Activated CD8-positive, alpha-beta memory T cell treated with anti-CD3 and anti-CD28 coated beads for 48 hours (primary cell): ENCODE measurements at places on chromosomes 1 and 21.

DNA sequence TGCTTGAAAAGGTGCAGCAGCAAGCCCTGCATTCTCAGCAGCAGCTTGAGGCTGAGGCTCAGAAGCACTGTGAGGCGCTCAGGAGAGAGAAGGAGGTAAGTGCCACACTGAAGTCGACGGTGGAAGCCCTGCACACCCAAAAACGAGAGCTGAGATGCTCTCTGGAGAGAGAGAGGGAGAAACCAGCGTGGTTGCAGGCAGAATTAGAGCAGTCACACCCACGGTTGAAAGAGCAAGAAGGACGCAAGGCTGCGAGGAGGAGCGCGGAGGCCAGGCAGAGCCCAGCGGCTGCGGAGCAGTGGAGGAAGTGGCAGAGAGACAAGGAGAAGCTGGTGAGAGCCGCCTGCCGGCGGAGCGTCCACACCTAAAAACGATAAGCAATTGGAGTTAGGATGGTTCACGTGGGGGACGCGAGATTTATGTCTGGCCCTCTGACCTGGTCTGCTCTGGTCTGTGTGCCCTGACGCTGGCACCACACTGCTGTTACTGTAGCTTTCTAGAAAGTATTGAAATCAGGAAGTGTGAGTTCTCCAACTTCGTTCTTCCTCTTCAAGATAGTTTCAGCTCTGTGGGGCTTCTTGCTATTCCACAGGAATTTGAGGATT, 26.7 kb upstream of the DIP2A start:
- no peak for DNase-seq

DNA sequence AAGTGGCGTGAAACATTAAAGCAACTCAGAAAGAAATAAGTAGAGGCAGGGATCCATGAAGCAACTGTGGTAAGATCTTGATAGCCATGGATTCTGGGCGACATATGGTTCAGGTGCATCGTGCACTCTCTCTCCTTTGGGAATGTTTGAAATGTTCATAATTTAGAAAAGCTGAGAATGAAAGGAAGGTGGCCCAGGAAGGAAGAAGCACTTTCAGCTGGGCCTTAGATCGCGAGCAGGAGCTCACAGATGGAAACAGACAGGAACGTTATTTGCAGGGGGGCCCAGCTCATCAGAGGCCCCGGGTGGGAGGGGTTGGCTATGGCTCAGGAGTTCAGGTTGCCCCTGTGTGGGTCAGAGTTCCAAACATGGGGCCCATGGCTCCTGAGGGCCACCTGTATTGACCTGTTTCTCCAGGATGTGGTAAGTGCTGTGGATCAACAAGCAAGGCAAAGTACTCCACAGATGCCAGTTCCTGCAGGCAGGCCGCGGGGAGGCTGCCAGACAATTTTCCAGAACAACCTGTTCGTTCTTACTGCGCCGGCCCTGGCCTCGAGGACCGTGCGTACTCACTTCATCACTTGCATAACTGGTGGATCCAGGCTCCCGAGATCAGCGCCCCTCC, 253.2 kb downstream of the TOMM20 start:
- no peak for DNase-seq

- peak; percentile 11 for DNase-seq
Observed at GRCh38 chr1:30379684-30380624, 343.4 kb downstream of the MATN1 start.

DNA sequence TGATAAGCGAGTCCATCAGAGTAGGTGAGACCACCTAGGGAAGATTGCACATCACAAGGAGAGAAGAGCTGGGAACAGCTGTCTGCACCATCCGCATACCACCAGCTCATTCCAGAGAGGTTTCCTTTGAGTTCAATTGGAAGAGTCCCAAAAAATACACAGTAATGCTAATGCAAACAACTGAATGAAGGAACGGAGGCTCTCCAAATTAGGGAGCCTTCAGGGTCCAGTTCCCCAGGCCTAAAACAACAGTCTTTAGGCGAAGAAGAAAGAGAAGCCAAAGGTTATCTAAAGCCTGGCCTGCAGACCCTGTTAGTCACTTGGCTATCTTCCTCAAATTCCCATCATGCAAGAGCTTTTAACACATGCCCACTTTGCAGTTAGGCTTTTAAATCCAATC, 246.4 kb downstream of the PBX1 start:
- no peak for DNase-seq

DNA sequence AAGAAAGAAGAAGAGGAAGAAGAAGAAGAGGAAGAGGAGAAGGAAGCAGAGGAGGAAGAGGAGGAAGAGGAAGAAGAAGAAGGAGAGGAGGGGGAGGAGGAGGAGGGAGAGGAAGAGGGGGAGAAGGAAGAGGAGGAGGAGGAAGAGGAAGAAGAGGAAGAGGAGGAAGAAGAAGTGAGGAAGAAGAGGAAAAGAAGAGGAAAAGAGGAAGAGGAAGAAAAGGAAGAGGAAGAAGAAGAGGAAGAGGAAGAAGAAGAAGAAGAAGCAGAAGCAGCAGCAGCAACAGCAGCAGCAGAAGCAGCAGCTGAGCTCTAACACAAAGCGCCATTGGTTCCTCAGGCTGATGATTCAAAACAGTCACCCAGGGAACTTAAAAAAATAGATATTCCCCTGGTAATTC, 34.0 kb downstream of the DNAI4 start:
- DNase-seq, result no peak

DNA sequence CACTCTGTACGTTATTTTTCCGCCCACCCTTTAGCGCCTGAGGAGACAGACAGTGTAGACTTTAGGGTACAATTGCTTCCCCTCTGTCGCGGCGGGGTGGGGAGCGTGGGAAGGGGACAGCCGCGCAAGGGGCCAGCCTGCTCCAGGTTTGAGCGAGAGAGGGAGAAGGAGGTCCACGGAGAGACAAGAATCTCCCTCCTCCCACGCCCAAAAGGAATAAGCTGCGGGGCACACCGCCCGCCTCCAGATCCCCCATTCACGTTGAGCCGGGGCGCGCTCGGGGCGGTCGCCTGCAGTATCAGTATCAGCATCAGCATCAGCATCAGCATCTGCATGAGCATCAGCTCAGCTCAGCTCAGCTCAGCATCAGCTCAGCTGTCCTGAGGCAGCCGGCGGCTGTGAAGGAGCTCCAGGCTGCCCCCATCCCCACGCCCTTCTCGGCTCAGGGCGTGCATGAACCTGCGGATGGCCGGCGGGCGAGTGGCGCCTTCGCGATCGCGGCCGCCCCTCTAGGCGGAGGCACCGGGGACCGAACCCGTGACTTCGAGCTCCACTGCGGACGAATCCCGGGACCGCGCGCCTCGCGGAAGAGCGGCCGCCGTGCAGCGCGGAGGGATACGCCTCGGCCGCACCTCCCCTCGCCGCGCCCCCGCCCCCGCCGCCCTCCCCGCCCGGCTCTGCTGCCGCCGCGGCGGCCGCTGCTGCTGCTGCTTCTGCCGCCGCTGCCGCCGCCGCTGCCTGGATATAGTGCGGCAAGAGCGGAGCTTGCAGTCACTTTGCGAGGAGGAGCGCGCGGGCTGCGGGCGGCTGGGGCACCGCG, at the start of gene NCAM2:
Gene NCAM2, plus strand, starts transcription at position 774 of the 820 bp plus-strand sequence.
- DNase-seq, result peak; percentile 25

DNA sequence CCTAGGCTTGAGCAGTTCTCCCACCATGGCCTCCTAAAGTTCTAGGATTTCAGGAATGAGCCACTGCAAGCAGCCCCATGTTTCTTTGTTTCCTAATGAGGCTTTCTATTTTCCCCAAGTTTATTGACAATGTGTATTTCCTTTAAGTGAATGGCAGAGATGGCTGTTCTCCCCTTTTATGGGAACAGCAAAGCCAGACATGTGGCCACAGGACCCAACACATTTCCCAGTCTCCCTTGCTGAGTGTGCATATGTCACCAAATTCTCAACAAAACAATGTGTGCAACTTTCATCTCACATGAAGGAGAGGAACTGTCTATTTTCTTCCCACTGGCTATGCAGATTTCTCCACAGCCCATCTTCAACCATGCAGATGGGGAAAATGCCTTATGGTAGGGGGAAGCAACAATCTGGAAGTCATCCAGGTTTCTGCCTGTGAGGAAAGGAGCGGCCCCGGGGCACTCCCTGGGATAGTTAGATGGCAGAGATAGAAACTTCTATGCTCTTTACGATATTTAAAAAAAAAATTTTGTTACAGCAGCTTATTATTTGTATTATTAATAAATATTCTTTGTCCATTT, 28.6 kb upstream of the MAP10 start:
- DNase-seq, result no peak

DNA sequence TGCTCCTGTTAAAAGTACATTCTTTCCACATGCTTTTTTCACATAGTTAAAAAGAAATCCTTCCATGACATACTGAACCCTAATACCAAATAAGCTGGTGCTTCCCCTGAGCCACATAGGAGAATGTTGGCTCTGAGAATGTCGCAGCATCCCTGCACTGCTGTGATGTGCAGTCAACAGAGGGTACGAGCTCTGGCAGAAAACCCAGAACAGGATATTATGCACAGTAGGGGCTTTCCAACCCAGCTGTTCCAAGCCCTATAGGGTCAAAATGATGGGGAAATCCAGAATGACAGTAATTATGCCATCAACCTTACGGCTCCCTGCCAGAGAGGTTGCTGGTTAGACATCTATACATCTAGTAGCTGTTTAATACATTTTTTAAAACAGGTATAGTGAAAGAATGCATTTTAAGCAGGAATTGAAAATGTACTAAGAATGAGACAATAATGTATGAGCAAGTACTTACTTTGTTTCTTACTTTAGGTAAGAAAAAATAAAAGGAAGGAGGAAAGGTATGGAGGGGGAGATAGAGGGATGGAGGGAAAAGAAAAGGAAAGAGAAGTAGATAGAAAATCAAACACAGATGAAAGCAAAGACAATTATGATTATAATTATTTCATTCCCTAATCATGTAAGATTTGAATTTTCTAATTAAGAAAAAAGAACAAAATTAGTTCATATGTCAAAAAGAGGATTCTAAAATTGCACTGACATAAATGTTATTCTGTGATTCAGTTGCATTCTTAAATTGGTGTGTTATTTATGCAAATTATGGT, 126.0 kb downstream of the NR5A2 start:
- peak; percentile 8 for DNase-seq

DNA sequence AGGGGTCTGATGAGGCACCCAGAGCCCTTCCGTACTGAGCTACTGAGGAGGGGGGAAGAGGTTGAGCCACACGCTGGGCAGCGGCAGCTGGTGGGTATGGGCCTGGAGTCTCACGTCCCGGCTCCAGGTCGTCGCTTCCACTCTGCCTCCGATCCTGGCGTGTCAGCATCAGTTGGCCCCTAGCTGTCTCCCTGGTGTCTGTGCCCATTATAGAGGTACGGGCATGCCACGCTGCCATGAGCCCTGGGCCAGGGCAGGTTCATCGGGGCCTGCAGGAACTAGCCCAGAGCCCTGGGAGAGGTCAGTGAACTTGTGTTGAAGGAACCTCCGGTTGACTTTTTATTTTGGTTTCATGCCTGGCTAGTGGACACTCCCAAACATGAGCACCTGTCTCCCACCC, 18.2 kb downstream of the COQ8A start:
- DNase-seq, result no peak

DNA sequence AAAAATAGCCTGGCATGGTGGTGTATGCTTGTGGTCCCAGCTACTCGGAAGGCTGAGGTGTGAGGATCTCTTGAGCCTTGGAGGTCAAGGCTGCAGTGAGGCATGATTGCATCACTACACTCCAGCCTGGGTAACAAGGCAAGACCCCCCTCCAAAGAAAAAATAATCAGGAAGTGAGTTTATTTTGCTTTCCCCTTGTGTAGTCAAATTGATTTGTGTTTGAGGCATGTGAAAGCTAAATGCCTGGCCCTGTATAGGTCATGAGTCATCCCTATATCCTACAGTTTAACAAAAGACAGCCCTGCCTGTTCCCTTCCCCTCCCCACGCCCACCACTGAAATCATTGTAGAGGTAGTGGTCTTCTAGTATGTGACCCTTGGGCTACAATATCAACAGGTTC, 241.4 kb upstream of the JUN start:
- no peak for DNase-seq

- no peak for DNase-seq
Observed at GRCh38 chr1:151166505-151166956, 587 bp downstream of the SCNM1 start.

- DNase-seq, result no peak
Observed at GRCh38 chr1:46801323-46802055, 2.6 kb downstream of the CYP4B1 start.

- no peak for DNase-seq
Observed at GRCh38 chr1:111961016-111961415, 28.5 kb downstream of the KCND3 start.

- no peak for DNase-seq
Observed at GRCh38 chr1:228338521-228339051, 68.0 kb downstream of the TRIM11 start.

DNA sequence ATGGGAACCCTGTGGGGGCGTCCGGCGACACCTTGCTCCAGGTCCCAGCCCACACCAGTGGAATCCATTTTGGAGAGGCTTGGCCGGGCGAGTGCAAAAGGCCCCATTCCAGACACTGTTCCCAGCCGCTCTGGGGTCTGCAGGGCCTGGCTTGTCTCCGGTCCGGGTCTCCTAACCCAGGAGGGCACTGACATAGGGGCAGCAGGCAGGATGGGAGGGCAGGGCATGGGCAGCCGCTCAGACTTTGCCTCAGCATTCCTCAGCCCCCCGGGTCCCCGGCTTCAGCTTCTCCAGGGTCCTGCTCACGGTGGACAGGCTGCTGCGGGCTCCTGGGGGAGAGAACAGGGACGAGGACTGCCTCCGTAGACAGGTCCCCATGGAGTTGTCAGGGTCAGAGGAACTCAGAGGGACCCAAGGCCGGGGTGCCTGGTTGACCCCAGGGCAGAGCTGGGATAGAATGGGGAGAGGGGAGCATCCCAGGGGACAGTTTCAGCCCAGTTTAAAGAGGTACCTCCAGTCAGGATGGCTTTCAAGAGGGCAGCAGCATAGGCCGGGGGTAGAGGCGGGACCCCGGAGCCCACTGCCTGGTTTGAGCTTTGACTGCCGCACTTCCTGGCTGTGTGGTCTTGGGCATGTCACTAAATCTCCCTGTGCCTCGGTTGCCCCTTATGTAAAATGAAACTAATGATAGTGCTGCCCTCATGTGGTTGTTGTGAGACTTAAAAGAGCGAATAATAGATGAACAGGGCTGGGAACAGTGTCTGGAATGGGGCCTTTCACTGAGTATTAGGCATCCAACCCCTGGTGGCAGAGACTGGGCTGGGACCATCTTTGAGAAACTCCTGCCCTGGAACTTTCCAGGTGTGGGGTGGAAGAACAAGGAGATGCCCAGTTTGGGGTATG, 3.7 kb downstream of the KNCN start:
- DNase-seq, result no peak

DNA sequence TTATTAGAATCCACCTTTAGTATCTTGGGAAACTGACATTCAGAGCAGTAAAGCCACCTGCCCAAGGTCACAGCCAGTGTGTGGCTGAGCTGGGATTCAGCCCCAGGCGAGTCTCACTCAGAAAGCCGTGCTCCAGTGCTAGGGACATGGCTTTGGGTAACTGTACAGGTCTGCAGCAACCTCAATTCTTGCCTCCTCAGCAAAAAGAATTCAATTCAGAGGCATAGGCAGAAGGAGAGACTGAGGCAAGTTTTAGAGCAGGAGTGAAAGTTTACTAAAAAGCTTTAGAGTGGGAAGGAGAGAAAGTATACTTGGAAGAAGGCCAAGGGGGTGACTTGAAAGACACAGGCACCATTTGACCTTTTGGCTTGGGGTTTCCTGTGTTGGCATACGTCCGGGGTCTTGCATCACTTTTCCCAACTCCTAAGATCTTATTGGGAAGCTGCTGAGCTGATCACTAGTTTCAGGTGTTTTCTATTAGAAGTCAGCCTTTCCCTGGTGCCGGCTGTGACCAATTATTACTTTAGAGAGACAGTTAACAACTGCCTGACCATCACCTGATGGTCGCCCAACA, 529.3 kb downstream of the MATN1 start:
- DNase-seq, result no peak
